T-helper 17 cell (primary cell): ENCODE measurements at places on chromosomes 12 and 14.

- no peak for DNase-seq
These were observed 72.1 kb downstream of the FOXN3 start for GRCh38 chr14:89344920-89345254.

- DNase-seq = no peak
These were observed 35.0 kb downstream of the CRADD start for GRCh38 chr12:93712200-93712599.

GRCh38 chr12:84986586-84986985 lies 49.5 kb downstream of the TSPAN19 start:
- no peak for DNase-seq

- DNase-seq = peak; percentile 49
These were observed 466 bp downstream of the KICS2 start for GRCh38 chr12:64221651-64222008.

DNA sequence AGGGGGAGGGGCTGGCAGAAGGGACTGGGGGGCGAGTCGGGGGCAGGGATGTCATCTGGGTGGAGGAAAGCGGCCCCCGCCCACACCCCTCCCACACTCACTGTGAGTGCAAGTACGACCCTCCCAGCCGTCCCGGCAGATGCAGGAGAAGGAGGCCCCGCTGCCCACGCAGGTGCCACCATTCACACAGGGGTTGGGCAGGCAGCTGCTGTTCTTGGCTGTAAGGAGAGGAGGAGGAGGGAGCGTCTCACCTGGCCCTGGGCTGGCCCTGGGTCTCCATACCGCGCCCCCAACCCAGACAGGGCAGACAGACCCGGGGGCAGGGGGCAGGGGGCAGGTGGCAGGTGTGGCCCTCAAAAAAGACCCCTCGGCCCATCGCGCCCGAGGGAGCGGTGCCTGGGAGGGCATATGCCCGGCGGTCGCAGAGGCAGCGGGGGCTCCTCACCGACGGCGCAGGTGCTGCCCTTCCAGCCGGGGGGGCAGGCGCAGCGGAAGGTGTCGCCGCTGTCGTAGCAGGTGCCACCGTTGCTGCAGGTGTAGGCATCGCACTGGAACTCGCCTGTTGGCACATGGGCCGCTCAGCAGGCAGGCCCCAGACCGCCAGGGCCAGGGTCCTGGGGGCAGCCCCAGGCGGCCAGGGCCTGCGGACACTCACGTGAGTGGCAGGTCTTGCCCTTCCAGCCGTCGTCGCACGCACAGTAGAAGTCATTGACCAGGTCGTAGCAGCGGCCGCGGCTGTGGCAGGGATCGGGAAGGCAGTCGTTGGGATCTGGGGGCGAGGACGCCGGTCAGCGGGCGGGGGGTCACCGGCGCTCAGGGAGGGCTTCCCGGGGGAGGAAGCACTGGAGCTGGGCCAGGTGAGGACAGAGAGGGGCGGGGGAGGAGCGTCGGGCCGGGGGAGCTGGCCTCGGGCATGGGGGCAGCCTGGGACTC lies 20.6 kb downstream of the JAG2 start:
- peak; percentile 3 for DNase-seq

DNA sequence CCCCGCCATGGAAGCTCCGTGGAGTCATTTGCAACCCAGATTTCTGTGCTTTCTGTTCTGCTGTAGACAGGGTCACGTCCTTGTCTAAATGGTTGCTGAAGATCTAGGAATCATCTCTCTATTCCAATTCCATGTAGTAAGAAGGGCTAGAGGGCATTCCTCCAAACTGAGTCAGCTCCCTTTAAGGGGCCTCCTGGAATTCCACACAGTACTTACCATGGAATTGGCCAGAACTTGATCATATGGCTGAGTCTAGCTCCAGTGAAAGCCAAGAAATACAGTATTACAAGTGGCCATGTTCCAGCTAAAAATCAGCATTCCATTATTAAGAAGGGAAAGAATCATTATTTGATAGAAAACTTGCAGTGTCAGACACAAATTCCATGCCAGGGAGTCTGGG lies 171.9 kb downstream of the PRKCH start:
- no peak for DNase-seq

DNA sequence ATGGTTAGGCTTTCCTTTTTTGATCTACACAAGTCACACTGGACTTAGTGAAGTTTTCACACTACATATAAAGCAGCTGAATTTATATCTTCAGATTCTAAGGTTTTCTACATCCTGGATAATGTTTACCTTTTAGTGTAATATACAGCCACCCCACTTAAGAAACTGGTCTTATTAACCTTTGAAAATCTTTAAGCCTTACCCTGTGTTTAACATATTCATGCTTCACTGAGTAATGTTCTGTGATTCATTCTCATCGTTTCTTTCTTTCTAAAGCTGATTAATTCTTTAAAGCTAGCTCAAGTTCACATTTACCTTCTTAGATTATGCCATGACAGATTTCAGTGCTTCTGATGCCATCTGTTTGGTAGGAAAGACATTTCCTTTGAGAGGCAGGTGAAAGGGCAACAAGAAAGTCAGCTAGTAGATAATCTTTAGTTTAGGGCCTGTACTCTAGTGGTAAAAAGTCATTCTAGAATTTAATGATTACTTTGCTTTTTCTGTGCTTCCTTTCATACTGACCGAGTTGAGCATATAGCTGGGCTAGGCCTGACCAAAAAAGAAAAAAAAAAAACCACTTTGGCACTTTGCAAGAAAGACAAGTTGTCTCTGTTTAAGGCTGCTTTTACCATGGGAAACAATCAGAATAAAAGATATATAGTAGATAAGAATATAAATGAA lies 690.9 kb upstream of the FBXO33 start:
- DNase-seq = no peak

DNA sequence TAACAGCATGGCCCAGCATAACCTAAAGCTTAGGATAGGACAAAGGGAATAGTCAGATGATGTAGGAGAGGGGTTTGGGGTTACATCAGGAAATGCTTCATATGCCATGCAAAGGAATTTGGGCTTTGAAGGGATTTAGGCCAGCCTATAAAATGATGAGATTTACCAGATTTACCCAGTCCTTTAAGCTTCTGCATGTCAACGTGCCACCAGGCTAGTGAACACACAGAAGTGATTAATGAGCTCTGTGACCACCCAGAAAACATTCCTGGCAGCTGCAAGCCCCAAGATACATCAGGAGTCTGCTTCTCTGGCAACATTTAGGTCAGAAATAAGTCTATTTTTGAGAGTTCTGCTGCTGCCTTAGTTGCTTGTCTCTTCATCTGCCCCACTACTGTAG lies 118.3 kb downstream of the LRIG3 start:
- DNase-seq = no peak

- no peak for DNase-seq
These were observed 15.9 kb downstream of the RAB35 start for GRCh38 chr12:120100630-120101029.

DNA sequence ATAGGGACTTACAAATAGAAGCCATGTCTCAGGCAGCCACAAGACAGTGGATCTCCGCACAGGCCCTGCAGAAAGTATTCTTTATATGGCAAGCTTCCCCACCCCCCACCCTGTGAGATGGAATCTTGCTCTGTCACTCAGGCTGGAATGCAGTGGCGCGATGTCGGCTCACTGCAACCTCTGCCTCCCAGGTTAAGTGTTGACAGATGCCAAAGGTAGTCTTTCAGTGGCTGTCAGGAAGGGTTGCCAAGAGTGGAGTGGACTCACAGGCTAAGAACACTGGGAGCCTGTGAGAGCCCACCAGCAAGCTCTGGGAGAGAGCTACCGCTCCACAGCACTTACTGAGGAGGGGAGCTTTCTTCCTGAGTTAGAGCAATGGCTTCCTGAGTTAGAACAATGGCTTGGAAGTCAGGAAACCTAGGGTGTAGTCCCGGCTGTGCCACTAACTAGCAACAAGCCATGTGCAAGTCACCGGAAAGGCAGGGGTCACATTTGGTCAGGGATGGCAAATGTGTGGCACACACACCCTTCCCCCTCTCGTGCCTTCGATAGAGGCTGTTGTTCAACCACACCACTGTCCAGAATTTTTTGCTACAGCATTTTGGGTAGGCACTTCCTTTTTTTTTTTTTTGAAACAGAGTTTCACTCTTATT lies 2.6 kb downstream of the RNASE1 start:
- no peak for DNase-seq

GRCh38 chr14:53331247-53331646 lies 178.1 kb upstream of the DDHD1 start:
- no peak for DNase-seq

DNA sequence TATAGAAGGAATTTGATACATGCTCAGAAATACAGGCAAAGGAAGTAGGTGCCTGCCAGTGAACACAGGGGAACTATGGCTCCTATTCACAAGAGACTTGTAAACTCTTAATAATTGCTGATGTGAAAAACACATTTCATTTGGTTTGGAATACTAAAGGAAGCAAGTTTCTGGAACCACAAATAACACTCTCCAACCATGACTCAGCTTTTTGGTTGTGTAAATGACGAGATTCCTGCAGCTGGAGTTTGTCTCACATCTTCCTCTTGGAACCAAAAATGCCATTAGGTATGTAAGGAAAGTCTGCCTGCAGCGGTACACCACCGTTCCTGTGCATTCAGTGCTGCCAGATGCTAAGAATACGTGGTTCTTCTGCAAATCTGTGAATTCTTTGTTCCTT lies 4.5 kb upstream of the OR11H6 start:
- DNase-seq = no peak

- no peak for DNase-seq
These were observed 13.7 kb downstream of the COA8 start for GRCh38 chr14:103576371-103577024.

- no peak for DNase-seq
These were observed 14.1 kb upstream of the MIS18BP1 start for GRCh38 chr14:45267071-45267470.

GRCh38 chr12:68508576-68508975 lies 102.1 kb upstream of the RAP1B start:
- DNase-seq = no peak

DNA sequence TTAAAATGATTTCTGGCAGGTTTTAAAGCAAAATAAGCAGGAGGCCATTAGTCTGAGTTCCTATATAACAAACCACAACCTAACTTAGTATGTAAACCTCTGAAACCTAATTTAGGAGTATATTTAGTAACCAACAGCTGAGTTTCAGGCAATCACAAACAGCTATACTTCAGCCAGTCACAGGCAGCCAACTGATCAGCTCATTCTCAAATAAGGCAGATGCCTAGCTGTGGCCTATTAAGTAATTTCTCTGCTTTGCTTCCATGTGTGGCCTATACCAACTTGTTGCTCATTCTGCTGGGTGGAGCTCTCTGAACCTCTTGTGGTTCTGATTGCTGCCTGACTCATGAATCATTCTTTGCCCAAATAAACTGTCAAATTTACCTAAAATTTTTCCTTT lies 408.9 kb upstream of the FBXO33 start:
- DNase-seq = no peak

DNA sequence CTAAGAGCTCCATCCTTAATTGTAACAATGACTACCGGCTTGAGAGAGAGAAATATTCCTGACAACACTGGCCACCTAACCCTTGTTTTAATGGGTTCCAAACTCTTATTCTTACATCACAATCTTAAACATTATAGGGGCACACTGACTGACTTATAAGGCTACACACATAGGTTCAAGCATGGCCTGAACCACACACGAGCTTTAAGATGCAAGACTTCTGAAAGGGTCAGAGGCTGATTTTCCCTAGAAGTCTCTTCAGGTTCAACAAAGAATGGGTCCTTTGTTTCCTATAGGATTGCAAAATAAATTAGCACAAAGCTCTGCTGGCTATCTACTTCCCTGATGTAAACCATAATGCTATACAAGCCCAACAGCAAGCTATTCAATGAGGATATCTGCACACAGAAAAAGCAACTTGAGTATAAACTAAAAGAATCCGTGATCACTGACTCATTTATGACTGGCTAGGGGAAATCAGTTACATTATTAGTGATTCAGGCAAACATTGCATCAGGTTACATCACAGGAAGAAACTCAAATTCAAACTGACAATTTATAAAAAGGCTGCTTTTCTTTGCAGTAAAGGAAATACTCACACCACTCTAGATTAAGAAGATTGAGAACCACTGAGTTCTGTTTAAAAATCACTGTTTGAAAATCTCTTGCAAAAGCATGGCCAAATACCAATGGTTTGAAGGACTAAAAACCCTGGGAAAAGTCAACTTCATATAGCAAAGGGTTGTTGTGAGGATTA lies 8.5 kb downstream of the BTG1 start:
- DNase-seq = no peak

DNA sequence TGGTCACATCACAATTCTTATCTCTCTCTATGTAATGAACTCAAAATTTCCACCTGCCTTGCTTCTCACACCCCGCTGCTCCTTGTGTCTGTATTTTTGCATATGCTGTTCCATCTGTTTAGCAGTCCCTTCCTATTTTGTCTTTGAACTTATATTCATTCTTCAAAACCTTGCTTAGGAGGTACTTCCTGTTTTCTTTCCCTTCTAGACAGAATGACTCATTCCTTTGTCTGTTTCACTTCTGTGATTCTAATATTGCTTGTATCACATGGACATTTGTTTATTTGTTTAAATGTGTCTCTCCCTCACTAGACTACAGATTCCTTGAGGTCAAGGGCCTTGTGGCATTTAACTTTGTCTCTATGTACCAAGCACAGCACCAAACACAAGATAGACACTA lies 424.2 kb downstream of the ETNK1 start:
- no peak for DNase-seq

DNA sequence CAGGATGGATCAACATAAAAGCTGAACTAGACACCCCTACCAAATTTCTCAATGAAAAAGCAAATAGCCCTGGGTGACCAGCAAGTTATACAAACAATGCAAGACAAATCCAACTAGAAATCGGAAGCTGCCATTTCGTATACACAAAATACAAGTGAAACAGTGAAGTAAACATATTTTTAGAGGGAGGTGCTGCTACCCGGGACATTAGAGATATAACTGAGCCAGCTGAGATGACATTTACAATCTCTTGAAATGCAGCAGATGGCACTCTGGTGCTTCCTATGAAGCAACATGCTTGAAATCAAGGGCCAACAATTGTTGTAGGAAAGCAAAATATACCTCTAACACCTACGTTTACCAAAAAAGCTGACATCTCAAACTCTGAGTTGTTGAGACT lies 25.5 kb downstream of the BDKRB1 start:
- DNase-seq = no peak
